Activated CD8-positive, alpha-beta T cell treated with anti-CD3 and anti-CD28 coated beads for 36 hours (primary cell): ENCODE measurements at places on chromosomes 5 and 9. TPM values are rescaled to one million over a fixed set of nuclear protein-coding genes. Genes with fewer than 3 reads are reported as not detected.

GRCh38 chr5:124034963-124035362 lies 523.0 kb downstream of the CSNK1G3 start:
- H3K4me1 ChIP-seq = no peaks in the 10 kb centered on the region
- H3K4me3 ChIP-seq = no peak overlapping the region
- no peaks in the 10 kb centered on the region for H3K27me3 ChIP-seq
- H3K27ac ChIP-seq = no peak overlapping the region
- H3K36me3 ChIP-seq = no peaks in the 10 kb centered on the region

DNA sequence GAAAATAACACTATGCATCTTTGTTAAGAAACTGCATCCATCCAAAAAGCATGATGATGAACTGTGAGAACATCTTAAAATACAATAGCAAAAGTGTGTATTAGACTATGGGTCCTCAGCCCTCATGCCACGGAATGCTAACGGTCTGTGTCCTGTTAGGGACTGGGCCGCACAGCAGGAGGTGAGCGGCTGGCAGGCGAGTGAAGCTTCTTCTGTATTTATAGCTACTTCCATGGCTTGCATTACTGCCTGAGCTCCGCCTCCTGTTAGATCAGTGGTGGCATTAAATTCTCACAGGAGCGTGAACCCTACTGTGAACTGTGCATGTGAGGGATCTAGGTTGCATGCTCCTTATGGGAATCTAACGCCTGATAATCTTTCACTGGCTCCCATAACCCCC lies 129.8 kb downstream of the NXNL2 start:
- peaks cover 3% of the 10 kb centered on the region for H3K27me3 ChIP-seq
- DNase-seq = no peak
- no peaks in the 10 kb centered on the region for H3K4me1 ChIP-seq
- H3K27ac ChIP-seq = no peak overlapping the region
- H3K36me3 ChIP-seq = no peaks in the 10 kb centered on the region

GRCh38 chr5:129080766-129081165 lies 13.8 kb upstream of the ISOC1 start:
- DNase-seq = no peak
- no peaks in the 10 kb centered on the region for H3K36me3 ChIP-seq
- no peak overlapping the region for H3K4me3 ChIP-seq
- no peaks in the 10 kb centered on the region for H3K4me1 ChIP-seq
- no peak overlapping the region for H3K27ac ChIP-seq

- H3K27ac ChIP-seq = no peak overlapping the region
- no peaks in the 10 kb centered on the region for H3K4me1 ChIP-seq
These were observed 205.1 kb upstream of the RGMB start for GRCh38 chr5:98568336-98568735.

DNA sequence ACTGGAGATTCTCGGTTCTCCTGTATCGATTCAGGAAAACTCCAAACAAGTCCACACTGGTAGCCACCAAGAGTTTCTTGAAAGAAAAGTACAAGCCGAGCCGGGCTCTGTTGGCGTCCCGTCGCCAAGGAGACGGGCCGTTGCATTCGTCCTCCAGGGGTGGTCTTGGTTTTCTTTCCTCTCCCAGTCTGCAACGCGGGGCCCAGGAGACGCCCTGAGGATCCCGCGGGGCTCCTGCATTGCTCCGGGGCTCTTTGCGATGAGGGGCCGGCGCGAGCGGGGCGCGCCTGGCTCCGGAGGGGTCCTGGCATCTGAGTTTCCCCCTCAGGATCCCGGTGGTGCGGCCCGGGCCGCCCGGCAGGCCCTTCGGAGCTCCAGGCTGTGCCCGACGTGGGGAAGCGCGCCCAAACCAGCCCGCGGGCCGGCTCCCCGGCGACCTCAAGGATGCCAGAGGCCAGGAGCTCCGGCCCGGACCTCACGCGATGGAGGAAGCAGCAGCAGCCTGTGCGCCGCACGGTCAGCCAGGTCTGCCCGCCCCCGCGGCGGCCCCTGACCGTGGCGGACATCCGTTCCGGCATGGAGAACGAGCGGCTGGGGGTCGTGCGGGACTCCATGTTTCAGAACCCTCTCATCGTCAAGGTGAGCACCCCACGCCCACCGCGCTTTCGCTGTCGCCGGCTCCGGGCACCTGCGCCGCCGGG lies at the start of gene CFAP77:
TSS of gene CFAP77 (plus strand) at position 384 of the 701 bp plus-strand sequence. CDS start at position 445, 61 bp downstream.
- peak; percentile 55 for DNase-seq
- peak within 1 kb of the TSS; percentile 51 for H3K4me3 ChIP-seq
- peaks cover 35% of the 10 kb centered on the region for H3K4me1 ChIP-seq

DNA sequence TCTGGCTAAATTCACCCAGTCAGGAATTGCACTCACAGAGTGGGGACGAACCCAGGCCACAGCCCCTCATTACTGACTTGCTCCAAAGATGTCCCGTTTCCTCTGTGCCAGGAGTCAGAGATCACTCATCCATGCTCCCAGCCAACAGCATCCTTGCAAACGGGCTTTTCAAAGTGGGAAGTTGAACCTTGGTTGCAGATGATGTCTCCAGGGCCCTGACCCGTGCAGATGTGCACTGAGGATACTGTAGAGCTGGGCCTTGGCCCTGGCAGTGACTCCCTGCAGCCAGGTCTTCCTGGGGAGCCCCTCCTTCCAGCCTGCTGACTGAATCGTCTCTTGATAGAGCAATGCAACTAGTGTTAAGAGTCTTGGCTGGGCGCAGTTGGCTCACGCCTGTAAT lies 22.3 kb downstream of the TCF7 start:
- no peak overlapping the region for H3K4me3 ChIP-seq
- no peak for DNase-seq
- peak overlapping the region; percentile 89 for H3K27ac ChIP-seq
- peaks cover 52% of the 10 kb centered on the region for H3K36me3 ChIP-seq

GRCh38 chr9:6973089-6973488 lies 215.3 kb downstream of the KDM4C start:
- no peaks in the 10 kb centered on the region for H3K27me3 ChIP-seq
- H3K4me3 ChIP-seq = no peak overlapping the region
- no peak overlapping the region for H3K27ac ChIP-seq
- H3K4me1 ChIP-seq = peaks cover 30% of the 10 kb centered on the region
- no peak for DNase-seq

DNA sequence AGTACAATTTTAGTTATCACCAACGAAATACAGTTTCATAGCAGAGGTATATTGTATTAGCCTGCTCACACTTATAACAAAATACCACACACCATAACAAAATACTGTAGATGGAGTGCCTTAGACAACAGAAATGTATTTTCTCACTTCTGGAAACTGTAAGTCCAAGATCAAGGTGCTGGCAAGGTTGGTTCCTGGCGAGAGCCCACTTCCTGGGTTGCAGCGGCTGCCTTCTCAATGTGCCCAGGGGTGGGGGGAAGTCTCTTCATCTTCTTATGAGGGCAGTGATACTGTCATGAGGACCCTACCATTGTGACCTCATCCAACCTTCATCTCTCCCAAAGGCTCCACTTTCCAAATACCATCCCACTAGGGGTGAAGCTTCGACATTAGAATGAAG lies 30.5 kb upstream of the GADD45G start:
- no peak for DNase-seq
- no peak overlapping the region for H3K4me3 ChIP-seq
- H3K4me1 ChIP-seq = peaks cover 10% of the 10 kb centered on the region
- peaks cover 10% of the 10 kb centered on the region for H3K27me3 ChIP-seq
- H3K27ac ChIP-seq = no peak overlapping the region

- H3K36me3 ChIP-seq = no peaks in the 10 kb centered on the region
- H3K27ac ChIP-seq = no peak overlapping the region
- peak; percentile 27 for DNase-seq
- H3K4me3 ChIP-seq = no peak overlapping the region
- peaks cover 22% of the 10 kb centered on the region for H3K27me3 ChIP-seq
These were observed 24.9 kb upstream of the CSNK1G3 start for GRCh38 chr5:123486951-123487655.

DNA sequence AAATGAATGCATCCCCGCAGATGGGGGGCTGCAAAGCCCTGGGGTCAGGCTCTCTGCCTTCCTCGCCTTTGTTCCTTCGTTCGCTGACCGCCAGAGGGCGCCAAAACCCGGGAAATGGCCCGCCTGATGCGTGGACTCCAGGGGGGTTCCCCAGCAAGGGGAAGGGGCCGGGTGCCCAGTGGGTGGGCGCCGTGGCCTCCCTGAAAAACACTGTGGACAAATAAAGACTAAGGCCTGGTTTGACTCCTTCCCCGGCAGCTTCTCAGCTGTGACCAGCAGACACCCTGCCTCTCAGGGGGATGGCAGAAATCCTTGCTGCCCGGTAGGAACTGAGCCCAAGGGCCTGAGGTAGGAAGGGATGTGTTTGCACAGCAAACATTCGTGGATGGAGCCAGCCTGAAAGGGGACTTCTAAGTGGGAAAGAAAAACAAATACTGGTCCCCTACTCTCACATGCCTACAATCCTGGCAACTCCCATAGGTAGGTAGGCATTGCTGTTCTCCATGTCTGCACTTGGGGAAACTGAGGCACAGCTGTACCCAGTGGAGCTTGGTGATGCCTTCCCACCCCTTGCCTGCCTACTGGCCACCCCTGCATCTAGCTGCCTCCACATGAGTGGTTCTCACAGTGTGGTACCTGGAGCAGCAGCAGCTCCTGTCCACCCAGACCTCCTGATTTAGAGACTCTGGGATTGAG lies 57.7 kb downstream of the DUSP1 start:
- no peaks in the 10 kb centered on the region for H3K27me3 ChIP-seq
- peak; percentile 72 for DNase-seq
- H3K4me3 ChIP-seq = no peak overlapping the region
- H3K27ac ChIP-seq = no peak overlapping the region
- H3K36me3 ChIP-seq = no peaks in the 10 kb centered on the region

- no peaks in the 10 kb centered on the region for H3K4me1 ChIP-seq
- H3K36me3 ChIP-seq = no peaks in the 10 kb centered on the region
These were observed 59.0 kb downstream of the ZNF622 start for GRCh38 chr5:16406630-16407029.

- no peak overlapping the region for H3K4me3 ChIP-seq
- DNase-seq = no peak
- H3K27me3 ChIP-seq = peaks cover 4% of the 10 kb centered on the region
- H3K36me3 ChIP-seq = no peaks in the 10 kb centered on the region
- H3K4me1 ChIP-seq = peaks cover 3% of the 10 kb centered on the region
- no peak overlapping the region for H3K27ac ChIP-seq
These were observed 62.7 kb upstream of the CTXN3 start for GRCh38 chr5:127586066-127586770.

DNA sequence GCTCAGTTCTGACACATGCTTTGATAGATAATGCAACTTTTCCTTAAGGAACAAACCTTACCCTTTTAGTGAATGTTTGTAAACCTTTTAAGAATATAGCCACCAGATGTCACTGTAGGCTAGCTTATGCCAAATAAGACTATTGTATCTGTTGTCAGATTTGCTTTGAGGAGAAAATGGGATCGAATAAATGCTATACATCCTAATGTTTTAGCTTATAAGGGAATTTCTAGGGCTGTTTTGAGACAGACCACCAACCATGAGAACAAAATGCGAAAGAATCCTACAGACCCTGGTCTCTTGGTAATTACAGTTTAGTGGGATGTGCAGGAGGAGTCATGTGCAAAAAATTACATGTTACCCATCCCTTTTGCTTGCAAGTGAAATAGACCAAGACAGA lies 127.6 kb upstream of the NMUR2 start:
- no peak overlapping the region for H3K4me3 ChIP-seq
- no peak overlapping the region for H3K27ac ChIP-seq

DNA sequence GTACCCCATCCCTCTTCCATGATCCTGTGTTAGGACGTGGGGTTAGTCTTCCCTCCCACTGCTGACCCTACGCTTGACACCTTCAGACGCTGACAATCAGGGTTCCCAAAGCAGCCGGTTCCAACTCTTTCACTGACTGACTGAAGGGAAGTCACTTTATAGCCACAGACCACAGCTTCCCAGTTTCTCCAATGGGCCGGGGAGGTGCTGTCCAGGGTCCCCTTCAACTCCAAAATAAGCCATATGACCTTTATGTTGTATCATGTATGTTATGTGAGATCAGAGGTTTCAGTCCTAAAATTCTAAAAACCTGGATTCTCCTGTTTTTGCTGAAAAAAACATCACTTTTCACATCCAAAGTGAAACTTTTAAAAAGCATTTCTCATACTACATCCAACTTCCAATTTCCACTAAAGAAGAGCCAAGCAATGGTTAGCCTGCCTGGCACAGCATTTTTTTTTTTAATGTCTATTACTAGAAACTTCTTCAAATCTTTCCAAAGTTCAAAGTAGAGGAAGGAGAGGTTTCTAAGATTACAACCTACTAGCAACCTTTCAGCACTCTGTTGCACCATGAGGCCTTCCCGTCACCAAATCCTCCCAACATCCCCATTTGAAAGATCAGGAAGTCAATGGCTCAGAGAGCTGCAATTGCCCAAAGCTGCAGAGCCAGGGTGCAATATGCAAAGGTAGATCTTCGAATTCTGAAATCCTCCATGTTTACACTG lies 5.2 kb downstream of the EPB41L4B start:
- H3K4me1 ChIP-seq = peaks cover 13% of the 10 kb centered on the region
- H3K27me3 ChIP-seq = peaks cover 56% of the 10 kb centered on the region
- H3K4me3 ChIP-seq = no peak overlapping the region
- no peaks in the 10 kb centered on the region for H3K36me3 ChIP-seq

DNA sequence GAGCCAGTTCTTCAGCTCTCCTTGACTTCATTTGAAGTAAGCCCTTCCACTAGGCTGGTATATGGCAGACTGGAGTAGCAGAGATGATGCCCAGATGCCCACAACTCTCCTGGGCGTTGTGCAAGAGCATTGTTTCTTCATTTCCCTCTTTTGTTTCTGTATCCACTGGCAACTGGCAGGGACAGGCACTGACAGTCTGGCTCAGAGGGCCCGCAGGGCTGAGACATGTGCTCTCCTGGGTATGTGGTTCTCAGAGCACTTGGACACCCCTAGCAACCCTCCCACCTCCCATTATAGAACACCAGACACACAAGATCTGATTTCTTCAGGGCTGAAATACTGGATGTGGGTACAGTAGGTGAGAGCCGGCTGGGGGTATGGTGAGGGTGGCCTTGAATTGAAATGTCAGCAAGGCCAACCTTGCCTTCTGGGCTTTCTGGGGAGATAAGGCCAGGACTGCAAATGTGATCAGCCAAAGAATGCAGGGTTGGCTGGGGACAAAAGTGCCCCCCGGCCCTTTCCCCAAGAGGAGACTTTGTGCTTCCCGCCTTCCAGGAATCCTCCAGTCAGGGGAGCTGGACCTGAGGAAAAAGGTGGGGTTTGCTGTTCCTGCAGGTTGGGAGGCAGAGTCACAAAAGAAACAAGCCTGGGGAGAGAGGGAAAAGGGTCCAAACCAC lies 28.6 kb upstream of the CTNNA1 start:
- no peaks in the 10 kb centered on the region for H3K36me3 ChIP-seq
- peaks cover 41% of the 10 kb centered on the region for H3K27me3 ChIP-seq
- peaks cover 19% of the 10 kb centered on the region for H3K4me1 ChIP-seq
- H3K4me3 ChIP-seq = no peak overlapping the region

The NR6A1 gene
- total RNA-seq = 0.74 TPM

The MLANA gene
- total RNA-seq = not detected

The BARHL1 gene
- total RNA-seq = not detected

The TMEFF1 gene
- total RNA-seq = 0.68 TPM

The SPINK4 gene
- total RNA-seq = not detected

The SPINK7 gene
- total RNA-seq = not detected

The SPATA31D4 gene
- total RNA-seq = not detected

The GPX8 gene
- total RNA-seq = not detected

The IFNK gene
- total RNA-seq = not detected

The PGGT1B gene
- 38.3 TPM for total RNA-seq

The CDO1 gene
- total RNA-seq = 0.22 TPM

The PCDHGA4 gene
- not detected for total RNA-seq

The SHC3 gene
- total RNA-seq = not detected

The BAAT gene
- not detected for total RNA-seq

The IL5 gene
- 1.7 TPM for total RNA-seq

The PRLR gene
- not detected for total RNA-seq

The LRRC19 gene
- not detected for total RNA-seq

The FAM151B gene
- 0.25 TPM for total RNA-seq

The IFNA14 gene
- not detected for total RNA-seq

The CDH12 gene
- total RNA-seq = not detected
